ENCODE measurements at places on chromosomes 12 and 14.

DNA sequence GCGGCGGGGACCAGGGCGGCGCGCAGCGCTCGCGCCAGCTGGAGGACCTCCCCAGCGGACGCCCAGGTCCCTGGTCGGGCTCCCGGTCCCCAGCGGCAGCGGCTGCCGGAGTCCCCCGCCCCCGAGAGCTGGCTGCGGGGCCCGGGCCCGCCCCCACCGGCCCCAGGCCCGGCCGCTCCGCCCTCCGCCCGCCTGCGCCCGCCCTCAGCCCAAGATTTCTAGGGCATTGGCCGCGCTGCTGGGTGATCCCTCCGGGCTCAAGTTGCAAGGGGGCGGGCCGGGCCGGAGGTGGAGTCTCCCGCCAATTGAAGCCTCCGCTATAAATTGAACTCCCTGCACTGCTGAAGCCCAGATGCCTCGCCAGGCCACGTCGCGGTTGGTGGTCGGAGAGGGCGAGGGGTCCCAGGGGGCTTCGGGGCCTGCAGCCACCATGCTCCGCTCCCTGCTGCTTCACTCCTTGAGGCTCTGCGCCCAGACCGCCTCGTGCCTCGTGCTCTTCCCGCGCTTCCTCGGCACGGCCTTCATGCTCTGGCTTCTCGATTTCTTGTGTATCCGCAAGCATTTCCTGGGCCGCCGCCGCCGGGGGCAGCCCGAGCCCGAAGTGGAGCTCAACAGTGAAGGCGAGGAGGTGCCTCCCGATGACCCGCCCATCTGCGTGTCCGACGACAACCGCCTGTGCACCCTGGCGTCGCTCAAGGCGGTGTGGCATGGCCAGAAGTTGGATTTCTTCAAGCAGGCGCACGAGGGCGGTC, at the start of gene DIO3:
Gene DIO3, plus strand, starts transcription at position 351 of the 752 bp plus-strand sequence.
- no peak for DNase-seq

GRCh38 chr12:13167226-13167625, 29.3 kb upstream of the EMP1 start:
- DNase-seq = no peak

- DNase-seq = peak; percentile 44
Observed at GRCh38 chr14:72869407-72870329, 24.2 kb downstream of the DPF3 start.

- no peak for DNase-seq
Observed at GRCh38 chr12:49903351-49903699, 375 bp downstream of the FAIM2 start.

- DNase-seq = no peak
Observed at GRCh38 chr12:95870897-95871296, 12.1 kb downstream of the SNRPF start.

GRCh38 chr12:115433014-115433634, 749.1 kb upstream of the TBX3 start:
- no peak for DNase-seq

DNA sequence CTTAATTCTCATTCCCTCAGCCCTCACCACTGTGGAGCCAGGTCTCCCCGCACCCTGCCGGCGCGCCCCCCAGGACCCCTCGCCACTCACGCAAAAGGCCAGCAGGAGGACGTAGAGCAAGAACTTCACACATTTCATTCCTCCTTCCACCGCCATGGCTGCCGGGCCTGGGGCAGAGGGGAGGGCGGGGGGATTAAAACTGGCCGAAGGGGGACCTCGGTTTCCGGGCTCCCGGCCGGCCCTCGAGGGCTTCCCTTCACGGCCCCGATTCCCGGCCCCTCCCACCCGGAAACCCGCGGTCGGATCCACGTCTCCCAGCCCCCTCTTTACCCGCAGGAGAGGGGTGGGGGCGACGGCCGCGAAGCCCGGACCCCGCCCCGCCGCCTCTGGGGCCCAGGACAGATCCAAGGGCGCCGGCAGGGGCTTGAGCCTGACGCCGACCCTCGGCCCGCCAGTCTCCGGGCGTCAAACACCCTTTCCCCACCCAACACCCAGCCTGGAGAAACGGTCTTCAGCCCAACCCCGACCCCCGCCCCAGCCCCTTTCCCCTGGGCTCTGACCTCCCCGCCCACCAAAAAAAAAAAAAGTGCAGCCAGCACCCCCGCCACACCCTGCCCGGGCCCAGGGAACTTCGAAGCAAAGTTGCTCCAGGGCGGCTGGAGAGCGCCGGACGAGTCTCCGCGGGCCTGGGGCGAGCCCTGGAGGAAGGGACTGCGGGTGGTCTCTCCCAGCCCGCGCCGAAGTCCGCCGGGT, 447 bp downstream of the CD63 start:
- DNase-seq = peak; percentile 88

DNA sequence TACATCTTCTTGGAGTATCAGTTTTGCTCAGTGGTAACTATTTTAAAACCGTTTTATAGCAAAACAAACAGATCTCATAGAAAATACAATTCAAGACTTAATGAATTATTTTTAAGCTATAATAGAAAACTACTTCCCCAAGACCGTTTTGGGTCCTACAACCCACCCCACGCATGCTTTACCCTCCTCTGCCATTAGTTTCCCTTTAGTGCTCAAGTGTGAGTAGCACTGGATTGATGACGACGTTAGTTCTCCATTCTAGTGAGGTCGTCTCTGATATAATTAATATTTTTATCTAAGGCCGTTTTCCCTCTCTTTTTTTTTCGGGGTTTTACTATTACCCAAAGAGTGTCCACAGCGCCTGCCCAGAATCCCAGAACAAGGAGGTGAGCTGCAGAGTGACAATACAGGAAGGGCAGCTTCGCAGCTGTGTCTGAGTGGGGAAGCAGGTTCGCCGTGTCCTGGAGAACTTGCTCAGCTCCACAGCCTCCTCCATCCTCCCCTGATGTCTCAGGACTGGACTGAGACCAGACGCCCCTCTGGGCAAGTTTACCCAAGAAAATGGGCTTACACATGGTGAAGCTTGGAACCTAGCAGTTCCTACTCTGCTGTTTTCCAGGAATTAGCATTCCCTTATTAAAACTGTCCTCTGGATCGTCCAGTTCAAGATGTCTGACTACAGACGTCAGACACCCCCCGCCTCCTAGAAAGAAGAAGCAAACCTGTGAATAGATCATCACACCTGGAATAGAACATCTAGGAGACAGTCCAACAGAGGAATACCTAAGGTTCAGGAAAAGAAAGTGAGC, 31.9 kb upstream of the MON2 start:
- no peak for DNase-seq

DNA sequence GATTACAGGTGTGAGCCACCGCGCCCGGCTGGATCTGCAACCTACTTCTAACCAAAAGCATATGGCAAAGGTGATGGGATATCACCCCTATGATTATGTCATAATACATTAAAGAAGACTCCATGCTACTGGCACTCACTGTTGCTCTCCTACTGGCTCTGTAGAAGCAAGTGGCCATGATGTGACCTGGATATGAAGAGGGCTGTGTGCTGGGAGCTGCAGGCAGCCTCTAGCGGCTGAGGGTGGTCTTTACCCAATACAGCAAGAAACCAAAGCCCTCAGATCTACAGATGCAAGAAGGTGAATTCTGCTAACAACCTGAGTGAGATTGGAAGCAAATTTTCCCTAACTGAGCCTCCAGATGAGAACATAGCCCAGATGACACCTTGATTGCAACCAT, 34.2 kb upstream of the TRIM9 start:
- DNase-seq = no peak

DNA sequence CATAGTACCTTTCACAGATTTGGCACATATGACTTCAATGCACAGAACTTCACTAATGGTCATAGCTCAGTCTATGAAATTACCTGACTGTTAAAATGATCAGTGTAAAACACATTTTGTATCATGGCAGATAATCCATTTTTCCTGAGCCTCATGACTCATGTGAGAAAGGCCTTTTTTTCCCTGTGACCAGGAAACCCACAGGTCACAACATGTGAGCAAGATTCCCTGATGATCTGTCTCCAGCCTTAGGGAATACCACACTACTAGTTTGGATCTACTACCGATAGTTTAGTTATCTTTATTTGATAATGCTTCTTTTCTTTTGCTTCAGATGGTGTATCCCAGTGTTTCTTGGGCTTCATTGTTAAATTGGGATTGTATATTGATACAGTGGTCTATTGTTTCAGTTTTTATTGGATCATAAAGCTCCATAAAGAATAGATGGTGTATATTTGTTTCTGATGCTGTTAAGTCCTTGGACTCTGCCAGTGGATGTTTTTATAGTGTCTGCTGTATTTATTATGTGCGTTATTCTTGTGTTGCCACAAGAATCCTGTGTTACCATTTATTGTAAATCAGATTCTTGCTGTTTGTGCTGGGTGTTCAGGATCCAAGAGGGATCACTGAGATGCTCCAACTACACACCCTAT, 248.7 kb upstream of the PELI2 start:
- DNase-seq = no peak

GRCh38 chr12:25594376-25594775, 41.3 kb upstream of the LMNTD1 start:
- no peak for DNase-seq

- no peak for DNase-seq
Observed at GRCh38 chr14:66017927-66018326, 468.2 kb upstream of the CCDC196 start.

DNA sequence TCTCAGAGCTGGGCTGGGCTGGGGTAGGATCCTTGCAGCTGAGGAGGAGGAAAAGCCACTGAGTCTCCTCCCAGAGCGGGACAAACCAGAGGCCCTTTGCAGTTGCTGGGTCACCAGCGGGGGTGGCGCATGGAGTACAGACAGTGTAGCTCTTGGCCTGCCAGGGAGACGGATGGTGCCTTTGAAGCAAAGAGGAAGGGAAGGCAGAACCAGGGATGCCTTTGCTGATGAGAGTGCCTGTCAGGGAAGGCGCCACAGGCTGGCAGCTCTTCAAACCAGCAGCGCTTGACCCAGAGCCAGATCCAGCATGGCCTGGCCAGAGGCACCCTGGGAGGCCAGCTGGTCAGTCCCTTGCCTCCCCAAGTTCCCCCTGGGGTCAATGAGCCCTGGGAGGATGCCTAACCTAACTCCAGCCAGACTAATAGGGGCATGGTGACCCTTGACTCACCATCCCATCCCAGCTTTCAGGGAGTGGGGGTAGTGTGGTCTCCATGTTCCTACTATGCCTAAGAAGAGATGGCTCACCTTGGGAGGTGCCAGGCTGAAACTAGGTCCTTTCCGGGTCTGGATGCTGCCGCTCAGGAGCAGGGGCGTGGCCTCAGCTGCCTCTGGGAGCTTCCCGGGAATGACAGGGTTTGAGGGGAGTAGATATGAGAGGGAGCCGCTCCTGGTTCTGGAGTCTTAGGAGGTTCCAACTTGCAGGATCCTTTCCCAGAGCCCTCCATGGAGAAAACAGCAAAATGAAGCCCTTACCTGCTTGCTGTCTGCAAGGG, 19.8 kb downstream of the VASH1 start:
- DNase-seq = no peak

DNA sequence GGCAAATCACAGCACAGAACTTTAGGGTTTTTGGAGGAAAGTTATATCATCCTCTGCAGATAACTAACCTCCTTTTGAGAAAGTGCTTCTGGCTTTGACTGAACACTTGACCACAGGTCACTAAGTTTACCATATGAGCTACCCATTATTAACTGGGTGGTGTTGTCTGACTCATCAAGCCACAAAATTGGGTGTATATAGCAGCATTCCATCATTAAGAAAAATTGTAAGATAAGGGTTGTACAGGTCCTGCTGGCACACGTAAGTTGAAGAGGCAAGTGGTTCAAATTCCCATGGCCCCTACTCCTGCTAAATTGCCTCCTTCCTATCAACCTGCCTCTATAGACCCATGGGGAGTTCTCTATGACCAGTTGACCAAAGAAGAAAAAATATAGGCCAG, 39.5 kb downstream of the L2HGDH start:
- no peak for DNase-seq

DNA sequence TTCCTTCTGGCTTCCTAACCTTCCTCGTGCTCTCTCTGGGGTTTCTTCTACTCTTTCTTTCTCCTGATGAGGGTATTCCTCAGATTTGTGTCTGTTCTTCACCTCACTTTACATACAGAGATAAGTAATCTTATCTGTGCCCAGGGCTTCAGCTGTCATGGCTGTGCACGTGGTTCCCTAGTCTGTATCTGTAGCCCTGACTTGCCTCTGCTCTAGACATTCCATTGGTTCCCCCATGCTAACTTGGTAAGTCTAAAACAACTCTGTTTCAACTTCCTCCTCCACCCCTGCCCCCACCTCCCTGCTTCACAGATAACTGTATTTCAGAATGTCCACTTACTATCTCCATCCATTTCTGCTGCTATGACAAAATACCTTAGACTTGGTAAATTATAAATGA, 10.8 kb downstream of the DIP2B start:
- no peak for DNase-seq

DNA sequence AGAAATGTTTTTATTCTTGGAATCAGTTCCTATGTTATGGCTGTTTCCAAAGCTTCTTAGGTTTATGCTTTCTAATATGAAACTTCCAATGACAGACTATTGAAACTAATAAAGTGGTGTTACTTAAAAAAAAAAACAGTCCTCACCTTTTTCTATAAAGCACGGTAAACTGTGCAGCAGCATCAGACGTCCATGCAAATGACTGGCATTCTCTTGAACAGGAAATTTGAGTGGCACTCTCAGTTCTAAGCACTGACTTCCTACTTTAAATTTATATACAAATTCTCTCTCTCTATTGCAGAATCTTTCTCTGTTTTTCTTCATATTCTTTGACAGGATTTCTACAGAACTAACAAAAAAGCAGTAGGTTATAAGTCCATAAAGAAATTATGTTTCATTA, 2.8 kb upstream of the RAD51AP1 start:
- DNase-seq = no peak

- DNase-seq = no peak
Observed at GRCh38 chr12:116397148-116397547, 119.7 kb upstream of the MED13L start.

- no peak for DNase-seq
Observed at GRCh38 chr14:80988735-80989429, 33.5 kb downstream of the TSHR start.

- no peak for DNase-seq
Observed at GRCh38 chr12:113019025-113019424, 37.5 kb upstream of the DTX1 start.

- peak; percentile 31 for DNase-seq
Observed at GRCh38 chr12:76685246-76685678, 78.7 kb upstream of the ZDHHC17 start.

DNA sequence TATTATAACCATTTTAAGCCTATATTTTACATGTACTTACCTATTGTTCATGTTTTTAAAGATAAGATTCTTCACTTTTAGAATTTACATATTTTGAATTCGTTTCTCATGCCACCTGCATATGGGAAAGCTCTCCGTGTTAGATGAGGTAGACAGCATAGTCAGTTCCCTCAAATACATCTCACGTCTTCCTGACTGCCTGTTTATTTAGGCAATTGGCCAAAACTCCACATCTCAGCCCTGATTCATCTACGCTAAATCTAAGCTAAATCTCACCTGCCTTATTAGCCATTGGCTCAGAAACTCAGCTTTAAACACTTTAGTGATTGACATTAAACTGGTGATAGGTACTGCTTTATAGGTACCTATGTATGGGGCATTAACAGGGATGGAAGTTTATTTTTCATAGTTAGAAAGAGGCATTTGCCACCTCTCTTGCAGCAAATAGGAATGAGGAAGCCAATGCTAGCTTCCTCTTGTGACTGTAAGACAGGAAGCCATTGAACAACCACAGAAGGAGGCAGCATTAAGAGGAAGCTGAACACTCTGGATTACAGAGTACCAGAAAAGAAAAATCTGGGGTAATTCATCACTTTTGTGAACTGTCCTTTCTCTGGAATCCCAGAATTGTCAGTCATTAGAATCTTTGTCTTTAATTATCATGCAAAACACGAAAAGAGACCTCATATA, 111.9 kb downstream of the LRFN5 start:
- no peak for DNase-seq

Measured in heart left ventricle (tissue), 16 donors.